ENCODE measurements at places on chromosomes 4 and X.

DNA sequence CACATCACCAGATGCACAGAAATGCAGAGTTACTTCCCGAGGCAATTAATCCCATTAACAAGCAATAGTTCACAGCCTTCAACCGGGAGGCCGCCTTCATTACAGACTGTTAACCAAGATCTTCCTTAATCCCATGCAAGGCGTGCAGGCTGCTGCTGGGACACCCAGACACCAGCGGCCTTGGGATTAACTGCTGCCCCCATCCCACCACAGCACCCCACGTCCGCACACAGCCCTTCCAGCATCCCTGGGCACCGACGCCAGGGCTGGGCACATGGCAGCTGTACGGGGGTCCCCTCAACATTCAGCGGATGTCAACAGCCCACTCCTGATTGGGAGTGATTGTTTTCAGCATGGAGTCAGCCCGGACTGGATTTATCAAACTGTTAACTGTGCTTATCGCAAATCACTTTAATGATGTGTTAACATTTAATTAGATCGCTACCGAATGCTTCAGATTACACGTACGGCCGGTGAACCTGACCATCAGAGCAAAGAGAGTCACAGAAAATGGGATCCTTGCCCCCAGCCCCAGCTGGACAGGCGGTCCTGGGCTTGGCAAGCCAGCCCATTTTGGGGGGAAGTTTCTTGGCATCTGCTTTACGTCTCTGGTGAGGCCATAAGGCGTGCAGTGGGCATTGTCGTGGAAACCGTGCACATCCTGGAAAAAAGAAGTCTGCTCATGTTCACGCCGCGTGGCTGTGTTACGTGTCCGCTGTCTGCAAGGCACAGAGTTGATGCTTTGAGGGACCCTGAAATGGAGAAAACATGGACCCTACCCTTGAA lies 126.4 kb downstream of the HMX1 start:
- DNase-seq, result no peak

DNA sequence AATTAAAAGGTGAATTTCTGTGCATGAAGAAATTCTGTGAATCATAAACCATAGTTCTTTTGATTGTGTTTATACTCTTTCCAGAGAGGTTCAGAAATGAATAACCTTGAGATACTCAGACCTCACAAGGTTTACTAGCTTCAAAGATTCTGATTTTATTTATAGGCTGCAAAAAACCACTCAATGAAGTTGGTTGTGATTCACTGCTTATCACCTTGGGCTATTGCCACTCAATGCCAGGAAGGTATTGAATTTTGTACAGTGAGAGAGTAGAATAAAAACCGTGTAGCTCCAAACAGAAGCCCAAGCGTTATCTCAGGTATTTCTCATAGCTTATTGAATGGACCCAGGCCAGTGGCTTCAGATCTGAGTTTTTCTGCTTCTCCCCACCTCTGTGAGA lies 118.7 kb downstream of the FHIP1A start:
- no peak for DNase-seq

DNA sequence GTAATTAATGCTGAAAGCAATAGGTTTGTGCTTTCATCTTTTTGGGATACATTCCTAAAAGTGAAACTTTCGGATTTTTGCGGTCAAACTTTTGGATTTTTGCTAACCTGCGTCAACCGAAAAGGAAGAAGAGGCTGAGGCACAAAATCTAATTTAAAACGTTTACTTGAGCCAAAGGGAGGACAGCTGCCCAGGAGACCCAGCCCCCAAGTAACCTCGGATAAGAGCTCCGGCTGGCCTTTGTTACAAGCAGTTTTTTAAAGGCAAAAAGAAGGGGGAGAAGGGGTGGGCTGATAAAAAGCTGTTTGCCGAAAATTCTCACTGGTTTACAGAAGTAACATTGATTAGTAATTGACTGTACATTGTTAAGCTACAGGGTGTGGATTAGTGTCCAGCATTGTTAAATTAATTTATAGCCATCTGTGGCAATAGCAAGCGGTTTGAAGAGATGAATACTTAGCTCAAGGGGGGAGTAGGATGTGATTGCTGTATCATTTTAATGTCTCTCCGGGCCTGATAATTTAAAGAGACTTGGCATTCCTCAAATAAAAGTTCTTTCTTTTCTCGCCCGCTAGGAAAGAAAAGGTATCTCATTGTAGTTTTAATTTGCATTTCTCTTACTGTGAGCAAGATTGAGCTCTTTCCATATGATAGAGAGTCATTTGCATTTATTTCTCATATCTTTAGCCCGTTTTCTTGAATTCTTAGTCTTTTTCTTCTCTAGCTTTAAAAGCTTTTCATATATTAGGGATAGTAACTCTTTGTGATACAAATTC lies 59.1 kb upstream of the USP9X start:
- no peak for DNase-seq

GRCh38 chrX:19162851-19163250 lies 40.6 kb upstream of the ADGRG2 start:
- DNase-seq, result no peak

- no peak for DNase-seq
These were observed 71.1 kb downstream of the HADH start for GRCh38 chr4:108060686-108061321.

GRCh38 chr4:2256156-2256731 lies 5.7 kb downstream of the MXD4 start:
- no peak for DNase-seq

GRCh38 chr4:32689518-32689917 lies 1969.3 kb downstream of the PCDH7 start:
- no peak for DNase-seq

- no peak for DNase-seq
These were observed 14.4 kb downstream of the PPEF1 start for GRCh38 chrX:18721683-18722499.

GRCh38 chr4:131093303-131093702 lies 1997.4 kb downstream of the C4orf33 start:
- DNase-seq, result no peak

- no peak for DNase-seq
These were observed 225.1 kb downstream of the NR3C2 start for GRCh38 chr4:148216866-148217814.

DNA sequence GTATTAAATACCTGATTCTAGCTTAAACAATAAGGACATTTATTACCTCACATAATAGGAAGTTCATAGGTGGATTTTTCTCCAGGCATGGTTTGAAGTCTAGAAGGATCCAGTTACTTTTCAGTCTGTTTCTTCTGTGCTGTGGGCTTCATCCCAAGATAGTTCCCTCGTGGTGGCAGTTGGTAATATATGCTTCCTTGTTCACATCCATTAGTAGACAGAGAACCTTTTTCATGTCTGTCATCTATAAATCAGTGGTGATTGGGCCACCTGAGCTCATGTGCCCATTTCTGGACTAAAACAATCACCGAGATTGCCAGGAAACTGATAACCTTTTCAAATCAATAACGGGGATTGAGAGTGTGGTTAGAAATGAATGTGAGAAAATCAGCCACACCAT lies 97.7 kb downstream of the KDM6A start:
- DNase-seq, result no peak

DNA sequence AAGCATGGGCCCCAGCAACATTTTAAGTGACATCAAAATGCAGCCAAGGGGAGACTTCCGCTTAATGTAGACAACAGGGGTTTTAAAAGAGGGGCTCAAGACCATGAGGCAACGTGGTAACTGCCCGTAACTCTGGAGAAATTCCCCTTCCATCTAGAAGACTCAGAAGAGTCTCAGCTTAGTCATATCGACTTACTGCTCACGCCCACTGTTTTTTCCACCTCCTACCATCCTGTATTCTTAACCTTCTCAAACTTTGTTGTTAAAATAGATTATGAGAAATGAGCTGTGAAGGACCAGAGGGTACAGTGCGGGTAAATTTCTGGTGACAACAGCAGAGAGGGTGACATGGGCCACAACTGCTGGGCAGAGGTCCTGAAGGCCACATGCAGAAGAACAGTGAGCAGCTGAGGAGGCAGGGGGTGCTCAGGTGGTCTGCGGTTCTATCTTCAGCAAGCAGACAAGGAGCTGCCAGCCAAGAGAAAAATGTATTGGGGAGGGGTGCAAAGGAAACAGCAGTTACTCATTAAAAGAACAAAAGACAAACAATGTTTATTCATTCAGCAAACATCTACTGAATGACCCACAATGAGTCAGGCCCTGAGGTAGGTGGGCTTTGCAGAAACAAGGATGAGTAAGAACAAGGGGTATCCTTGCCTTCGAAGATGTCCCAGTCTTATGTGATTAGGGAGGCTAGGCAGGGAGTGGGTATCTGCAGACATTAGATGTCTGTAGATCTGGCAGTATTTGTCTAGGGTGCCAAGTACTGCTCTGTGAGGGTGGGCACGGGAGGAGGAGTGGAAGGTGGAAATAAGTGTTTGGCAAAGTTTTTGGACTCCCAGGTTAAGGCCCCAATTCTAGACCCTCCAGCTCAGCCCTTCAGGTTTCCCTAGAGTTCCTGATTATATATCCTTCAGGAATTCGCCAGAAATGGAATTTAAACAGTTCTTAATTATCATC lies 175.3 kb downstream of the TSPAN5 start:
- DNase-seq, result no peak

DNA sequence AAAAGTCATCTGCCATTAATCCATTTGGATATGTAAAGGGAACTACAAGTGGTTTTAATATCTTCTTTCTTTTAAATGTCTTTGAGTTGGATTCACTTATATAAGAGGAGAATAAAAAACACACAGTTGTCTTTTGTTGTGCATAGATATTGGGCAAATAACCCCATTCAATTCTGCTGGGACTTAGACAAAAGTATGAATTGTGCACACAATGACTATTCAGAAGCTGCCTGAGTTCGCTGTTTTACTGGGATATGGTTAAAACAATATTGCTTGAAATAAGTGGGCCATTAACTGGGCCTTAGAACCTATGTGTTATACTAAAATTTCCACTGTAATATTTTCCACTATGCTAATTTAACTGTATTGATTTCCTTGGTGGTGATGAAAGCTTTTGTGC lies 71.7 kb downstream of the PCYT1B start:
- DNase-seq, result no peak

GRCh38 chrX:49309401-49309981 lies 6.0 kb downstream of the GAGE10 start:
- DNase-seq, result peak; percentile 39

DNA sequence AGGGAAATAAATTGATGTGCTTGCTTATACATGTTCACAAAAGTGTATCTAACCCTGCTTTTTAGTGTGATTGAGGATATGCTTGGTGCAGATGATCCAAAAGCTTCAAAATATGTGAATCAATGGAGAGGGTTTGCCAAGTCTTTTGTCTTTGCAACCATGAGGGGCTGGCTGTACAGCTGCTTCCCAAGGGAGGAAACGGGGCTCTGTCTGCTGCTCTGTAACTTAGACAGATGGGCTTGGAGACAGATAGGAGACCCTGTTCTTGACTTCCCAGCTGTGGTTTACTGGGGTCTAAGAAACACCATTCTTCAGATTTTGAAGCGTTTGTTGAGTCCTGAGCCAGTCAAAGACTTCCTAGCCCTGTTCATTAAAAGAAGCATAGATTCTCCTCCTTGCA lies 152.3 kb downstream of the DCLK2 start:
- DNase-seq, result no peak

DNA sequence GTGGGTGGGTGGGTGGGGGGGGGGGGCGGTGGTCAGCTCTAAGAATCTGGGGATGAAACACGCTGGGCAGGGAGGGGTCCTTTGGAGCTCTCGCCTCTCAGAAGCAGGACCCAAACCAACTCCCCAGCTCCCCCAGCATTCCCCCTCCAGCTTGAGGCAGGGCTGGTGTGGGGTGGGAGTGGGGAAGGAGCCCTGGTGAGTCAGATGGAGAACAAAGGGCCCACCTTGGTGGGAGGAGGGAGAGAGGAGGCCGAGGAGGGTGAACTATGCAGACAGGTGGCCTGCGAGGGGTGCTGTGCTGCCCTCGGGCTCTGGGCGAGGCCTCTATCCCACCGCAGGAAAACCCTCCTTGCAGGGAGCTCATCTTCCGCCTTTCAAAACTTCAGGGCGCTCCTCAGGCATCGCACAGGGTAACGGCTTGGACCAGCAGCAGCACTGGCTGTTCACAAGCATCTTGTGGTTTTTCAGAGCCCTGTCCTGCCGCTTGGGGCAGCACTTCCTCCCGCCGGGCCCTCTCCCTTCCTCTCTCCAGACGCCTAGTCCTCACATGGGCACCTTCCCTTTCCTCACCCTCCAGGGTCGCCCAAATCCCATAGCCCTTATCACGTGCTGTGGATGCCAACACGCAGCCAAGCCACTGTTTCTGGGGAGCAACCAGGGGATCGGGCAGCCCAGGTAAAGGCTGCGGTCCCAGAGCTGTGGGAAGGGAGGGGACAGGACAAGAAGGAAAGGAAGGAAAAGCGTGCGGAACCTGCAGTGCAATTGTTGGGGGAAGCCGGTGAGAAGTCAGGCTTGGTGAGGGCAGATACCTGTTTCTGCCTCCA lies 34.0 kb upstream of the GRPEL1 start:
- DNase-seq, result no peak

DNA sequence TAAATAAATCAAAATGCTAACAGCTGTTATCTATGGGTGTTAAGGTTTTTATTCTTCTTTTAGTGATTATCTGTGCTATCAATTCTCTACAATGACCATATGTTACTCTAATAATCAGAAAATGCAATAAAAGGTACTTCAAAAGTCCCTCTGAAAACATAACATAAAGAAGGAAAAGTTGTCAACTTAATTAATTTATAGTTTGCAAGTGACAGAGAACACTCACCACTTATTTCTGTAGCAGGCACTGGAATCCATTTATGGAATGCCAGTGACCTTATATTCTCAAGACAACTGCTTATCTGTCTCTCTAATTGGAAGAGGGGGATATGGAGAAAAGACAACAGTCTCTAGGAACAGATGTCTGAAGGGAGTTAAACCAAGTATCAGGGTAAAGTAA lies 25.6 kb upstream of the PLS3 start:
- no peak for DNase-seq

DNA sequence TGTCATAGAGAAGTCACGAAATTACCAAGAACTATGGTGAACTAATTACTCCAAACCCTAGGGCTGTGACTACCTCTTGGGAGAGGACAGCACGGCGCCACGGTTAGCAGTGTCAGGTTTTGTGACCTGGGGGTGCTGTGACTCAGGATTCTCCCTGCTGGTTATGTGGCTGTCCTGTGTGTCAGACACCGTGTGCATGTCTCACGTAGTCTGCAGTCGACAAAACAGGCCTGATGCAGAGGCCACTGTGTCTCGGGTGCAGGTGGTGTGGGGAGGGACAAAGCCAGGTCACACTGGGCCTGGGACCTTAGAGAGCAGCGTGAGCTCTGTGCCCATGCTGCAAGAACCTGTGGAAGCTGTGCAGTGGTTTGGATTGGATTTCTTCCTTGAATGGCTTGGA lies 34.1 kb downstream of the TNIP2 start:
- no peak for DNase-seq

DNA sequence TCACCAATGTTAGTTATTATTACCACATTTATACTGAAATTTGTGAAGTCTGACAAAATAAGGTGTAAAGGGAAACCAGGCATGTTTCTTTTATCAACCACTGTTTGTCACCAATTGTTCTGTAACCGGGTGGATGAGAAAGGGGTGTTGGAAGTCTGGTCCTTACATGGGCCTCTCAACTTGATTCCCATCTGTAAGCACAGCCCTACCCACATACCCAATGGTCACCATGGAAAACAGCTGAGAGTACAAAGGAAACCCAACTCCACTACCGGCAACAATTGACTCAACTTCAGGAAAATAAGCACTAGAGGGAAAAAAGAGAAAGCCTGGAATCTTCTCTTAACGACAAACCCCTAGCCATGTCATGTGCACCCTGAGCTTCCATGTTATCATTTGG lies 70.8 kb upstream of the PTCHD1 start:
- no peak for DNase-seq
